ENCODE measurements at places on chromosomes 7 and 10.

DNA sequence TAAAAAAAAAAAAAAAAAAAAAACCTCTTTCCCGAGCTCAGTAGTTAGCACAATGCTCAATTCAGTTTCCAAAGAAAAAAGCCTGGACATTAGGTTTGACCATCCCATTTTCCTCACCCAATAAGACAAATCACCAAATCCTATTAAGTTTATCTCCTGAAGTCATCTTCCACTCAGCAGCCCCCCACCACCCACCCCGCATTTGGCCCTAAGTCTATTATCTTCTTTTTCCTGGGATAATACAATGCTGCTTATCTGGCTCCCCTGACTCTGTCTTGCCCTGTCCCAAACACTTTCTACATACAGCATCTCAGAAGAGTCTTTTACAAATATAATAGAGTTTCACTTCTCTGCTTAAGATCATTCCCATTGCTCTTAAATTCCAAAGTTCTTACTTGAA is 17.8 kb upstream of the LMOD2 start:
- no peak for DNase-seq

- DNase-seq: no peak
Observed at GRCh38 chr10:88528806-88529570, 54.1 kb downstream of the RNLS start.

GRCh38 chr7:117005449-117005848 is 52.1 kb downstream of the ST7 start:
- no peak for DNase-seq

DNA sequence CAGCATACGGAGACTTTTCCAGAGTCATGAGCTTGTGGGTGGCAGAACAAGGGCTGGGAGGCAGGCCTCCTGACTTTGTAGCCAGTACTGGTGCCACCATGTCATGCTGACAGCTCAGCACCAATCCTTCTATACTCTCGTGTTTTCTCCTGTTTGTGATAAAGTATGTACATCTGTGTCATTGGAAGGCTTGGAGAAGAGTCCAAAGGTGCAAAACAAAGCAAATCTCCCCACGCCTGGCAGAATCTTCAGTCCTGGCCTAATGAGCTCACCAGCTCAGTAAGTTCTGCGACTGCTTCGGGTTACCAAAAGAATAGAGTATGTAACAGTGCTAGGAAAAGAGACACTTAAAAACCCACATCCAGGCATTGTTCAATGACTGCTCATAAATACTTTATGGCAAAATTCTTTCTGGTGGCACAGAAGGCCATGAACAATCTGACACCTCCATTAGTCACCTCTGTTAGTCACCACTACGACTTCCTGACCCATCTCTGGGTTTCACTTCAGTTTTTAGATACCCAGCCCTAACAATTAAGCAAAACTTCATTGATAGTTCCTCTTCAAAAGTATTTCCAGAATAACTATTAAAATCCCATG is 24.5 kb downstream of the STEAP1 start:
- peak; percentile 16 for DNase-seq
